T-cell (primary cell): ENCODE measurements at places on chromosomes 12 and 14. TPM values are rescaled to one million over a fixed set of nuclear protein-coding genes. Genes with fewer than 3 reads are reported as not detected.

NUMB gene
- 49.5 TPM for total RNA-seq

TEP1 gene
- total RNA-seq = 65.5 TPM

APOF gene
- not detected for total RNA-seq

MYF5 gene
- total RNA-seq = not detected

LPAR5 gene
- 16.0 TPM for total RNA-seq

TMEM179 gene
- total RNA-seq = not detected
